HTR-8/SVneo (cell line): ENCODE measurements at places on chromosomes 12 and 14.

- DNase-seq, result no peak
Measured at GRCh38 chr12:6161124-6161882, 36.8 kb upstream of the VWF start.

GRCh38 chr14:68691031-68691791 lies 101.7 kb downstream of the ZFP36L1 start:
- DNase-seq, result no peak

DNA sequence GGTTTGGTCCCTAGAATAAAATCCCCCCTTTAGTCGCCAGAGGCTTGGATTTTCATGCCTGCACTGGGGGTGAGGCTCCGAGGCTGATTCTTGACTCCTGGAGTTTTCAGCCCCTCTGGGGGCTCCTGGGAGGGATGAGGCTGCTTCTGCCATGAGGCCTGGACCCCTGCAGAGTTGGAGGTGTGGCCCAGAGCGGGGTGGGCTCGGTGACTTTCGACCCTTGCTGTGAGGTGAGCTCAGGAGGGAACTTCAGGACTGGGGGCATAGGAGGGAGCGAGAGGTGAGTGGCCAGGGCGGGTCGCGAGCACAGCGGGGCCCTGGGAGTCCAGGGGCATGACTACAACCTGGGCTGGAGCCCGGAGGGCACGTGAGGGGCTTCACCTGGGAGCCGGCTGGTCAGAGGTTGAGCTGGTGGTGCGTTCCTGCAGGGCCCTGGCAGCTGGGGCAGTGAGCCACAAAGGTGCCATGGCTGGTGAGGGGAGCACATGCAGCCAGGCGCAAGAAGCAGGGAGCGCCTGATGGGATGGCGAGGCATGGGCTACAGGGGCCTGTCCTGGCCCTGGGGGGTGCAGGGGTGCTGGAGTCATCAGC lies 168.2 kb downstream of the KIF26A start:
- DNase-seq, result no peak

- peak; percentile 81 for DNase-seq
Measured at GRCh38 chr12:27573972-27574371, 50.0 kb downstream of the PPFIBP1 start.

- DNase-seq, result no peak
Measured at GRCh38 chr12:93415723-93416464, 25.9 kb downstream of the UBE2N start.

DNA sequence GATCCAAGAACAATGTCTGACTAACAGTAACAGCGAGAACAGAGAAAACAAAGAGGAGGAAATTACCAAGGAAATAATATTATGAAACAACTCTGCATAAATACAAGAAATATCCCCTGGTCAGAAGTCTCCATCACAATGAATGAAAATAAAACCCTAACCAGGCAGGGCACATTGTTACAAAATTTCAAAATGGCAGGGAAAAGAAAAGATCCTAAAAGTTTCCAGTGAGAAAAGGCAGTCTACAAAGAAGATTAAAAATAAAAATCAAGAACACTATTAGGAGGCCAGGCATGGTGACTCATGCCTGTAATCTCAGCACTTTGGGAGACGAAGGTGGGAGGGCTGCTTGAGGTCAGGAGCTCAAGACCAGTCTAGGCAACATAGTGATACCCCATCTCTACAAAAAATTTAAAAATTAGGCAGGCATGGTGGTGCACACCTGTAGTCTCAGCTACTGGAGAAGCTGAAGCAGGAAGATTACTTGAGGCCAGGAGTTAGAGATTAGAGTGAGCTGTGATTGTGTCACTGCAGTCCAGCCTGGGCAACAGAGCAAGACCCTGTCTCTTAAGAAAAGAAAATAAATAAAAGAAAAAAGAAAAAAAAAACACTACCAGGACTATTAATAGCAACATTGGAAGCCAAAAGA lies 47.8 kb downstream of the FERMT2 start:
- no peak for DNase-seq

DNA sequence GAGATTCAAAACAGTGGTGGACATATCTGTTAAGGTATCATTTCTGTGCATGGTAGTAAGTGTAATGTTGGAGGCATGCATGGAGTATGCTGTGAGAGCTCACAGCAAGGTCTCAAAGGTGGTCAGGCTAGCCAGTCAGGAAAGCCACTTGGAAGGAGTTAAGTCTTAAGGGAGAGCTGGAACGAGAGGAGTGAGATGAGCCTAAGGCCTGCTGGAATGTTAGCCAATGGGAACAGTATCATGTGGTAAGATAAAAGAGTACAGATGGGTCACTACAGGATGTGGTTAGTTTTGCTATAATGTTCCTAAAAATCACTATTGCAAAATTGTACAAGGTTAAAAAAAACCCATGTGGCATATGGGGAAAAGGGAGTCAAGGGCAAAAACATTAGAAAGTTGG lies 311.7 kb upstream of the E2F7 start:
- no peak for DNase-seq

GRCh38 chr14:21308479-21309237 lies 28.8 kb downstream of the RPGRIP1 start:
- DNase-seq, result no peak

- DNase-seq, result no peak
Measured at GRCh38 chr12:26128168-26128567, 3.3 kb upstream of the BHLHE41 start.

DNA sequence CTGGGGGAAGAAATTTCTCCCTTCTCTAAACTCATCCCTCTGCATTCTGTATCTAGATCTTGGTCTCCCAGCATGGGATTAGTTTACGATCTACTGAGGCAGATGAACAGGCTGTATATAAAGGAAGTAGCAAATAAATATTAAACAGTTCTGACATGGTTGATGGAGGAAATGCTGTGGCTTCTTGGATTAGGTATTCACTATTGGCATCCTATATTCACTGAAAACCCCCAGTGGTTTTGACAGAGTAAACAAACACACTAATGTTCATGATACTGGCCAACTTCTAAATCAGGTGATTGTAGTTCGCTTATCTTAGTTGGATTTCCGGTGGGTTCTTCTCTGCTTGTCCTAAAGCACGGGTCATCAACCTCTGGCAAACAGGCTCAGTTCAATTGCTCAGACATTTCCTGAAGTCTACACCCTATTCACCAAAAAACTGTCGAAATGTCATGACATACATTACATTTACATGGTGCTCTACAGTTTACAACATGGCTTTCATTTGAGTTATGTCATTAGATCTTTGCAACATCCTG lies 433.9 kb downstream of the EGLN3 start:
- no peak for DNase-seq

DNA sequence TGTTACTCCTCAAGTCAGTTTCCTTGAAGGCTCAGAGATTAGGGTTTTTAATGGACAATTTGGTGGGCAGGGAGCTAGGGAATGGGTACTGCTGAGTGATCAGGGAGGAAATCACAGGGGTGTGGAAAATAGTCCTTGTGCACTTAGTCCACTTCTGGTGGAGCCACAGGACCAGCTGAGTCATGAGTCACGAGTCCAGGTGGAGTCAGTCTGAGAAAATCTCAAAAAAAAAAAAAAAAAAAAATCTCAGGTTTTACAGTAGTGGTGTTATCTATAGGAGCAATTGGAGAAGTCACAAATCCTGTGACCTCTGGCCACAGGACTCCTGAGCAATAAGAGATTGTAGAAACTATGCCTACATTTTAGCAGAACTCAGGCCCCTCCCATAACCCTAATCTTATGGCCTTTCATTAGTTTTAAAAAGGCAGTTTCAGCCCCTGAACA lies 28.2 kb upstream of the AMN1 start:
- no peak for DNase-seq

- no peak for DNase-seq
Measured at GRCh38 chr14:85519661-85520305, 10.2 kb upstream of the FLRT2 start.

GRCh38 chr12:5480938-5481303 lies 49.0 kb downstream of the NTF3 start:
- DNase-seq, result no peak

- DNase-seq, result peak; percentile 78
Measured at GRCh38 chr14:53151523-53152183, 1.5 kb downstream of the DDHD1 start.

DNA sequence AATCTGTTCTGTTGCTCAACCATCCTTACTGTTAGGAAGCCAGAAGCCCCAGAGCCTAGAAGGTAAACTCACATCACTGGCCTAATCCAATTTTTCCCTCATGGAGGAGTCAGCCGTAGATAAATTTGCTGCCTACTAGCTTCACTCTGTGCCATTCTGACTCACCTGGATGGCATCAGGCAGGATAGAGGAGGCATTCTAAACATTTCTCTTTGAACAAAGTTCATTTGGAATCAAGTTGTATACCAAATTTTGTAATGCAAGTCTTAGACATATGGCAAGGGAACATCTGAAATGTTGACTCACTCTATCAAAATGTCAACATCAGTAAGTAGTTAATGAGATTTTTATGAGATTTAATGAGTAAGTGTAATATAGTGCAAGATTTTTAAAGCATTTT lies 13.6 kb upstream of the TBC1D30 start:
- no peak for DNase-seq

- DNase-seq, result no peak
Measured at GRCh38 chr12:121535150-121536053, 45.4 kb downstream of the KDM2B start.

DNA sequence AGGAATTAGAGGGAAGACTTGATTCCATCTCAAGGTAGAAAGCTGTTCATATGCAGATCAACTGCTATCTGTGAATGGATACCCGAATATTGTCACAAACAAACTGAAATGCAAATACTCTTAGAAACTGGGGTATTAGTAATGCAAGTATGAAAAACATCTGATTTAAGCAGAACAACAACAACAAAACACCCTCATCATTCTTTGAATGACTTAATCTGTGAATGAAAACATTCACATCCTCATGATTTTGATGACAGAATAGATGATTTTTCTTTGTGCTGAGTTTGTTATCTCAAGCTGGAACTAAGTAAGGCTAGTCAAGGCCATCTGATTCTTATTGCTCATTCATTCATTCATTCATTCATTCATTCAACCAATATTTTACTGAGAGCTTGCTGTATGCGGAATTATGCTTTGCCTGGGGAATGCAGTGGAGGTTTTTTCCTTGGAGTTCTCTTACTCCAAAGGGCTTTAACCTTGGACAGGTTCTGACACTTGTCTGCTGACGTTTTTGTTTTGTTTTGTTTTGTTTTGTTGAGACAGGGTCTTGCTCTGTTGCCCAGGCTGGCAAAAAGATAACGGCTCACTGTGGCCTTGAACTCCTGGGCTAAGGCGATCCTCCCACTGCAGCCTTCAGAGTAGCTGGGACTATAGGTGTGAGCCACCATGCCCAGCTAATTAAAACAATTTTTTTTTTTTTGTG lies 23.3 kb downstream of the OR10G3 start:
- DNase-seq, result no peak

- no peak for DNase-seq
Measured at GRCh38 chr14:68791902-68792677, 777 bp downstream of the ZFP36L1 start.
